ENCODE measurements at places on chromosomes 5 and 9.
A peak's percentile ranks its signal among the peaks of the same experiment; 100 is the strongest.

DNA sequence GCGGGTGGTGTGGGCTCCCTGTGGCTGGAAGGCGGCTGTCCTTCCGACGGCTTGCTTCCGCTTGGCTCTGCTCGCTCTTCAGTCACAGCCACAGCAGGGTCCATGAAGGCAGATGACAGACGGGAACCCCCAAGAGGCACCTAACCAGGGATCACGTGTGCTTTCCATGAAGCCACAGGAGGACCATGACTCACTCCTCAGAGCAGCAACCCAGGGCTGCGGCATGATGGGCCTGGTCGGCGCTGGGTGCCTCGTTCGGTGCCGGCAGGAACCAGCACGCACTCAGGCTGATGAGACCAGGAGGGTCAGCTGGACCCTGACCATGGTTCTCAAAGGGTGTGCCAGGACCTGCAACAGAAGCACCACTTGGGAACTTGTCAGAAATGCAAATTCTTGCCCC is 32.8 kb upstream of the MED10 start:
- DNase-seq, result no peak

GRCh38 chr5:92527311-92528078 is 1053.5 kb downstream of the NR2F1-AS1 start:
- DNase-seq, result no peak

- no peak for DNase-seq
Observed at GRCh38 chr9:81964218-81965171, 21.2 kb downstream of the SPATA31D3 start.

- no peak for DNase-seq
Observed at GRCh38 chr5:44532981-44533380, 143.8 kb upstream of the FGF10 start.

DNA sequence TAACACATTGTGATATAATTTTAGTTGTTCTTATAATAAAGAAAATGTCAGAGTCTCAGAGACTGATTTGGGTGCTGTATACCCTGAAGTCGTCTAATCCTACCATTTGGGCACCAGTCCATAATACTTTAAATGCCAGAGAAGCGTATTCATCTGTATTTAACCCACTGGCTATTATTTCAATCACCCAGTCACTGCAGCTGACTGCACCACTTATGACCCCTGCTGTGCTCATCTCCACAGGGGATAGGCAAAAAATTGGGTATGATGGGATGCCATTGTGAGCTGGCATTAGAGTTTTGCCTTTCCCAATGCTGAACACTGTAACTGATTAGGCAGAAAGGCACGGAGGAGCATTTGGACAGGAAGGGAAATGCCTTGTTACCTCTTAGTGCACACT is 599.7 kb downstream of the CAAP1 start:
- DNase-seq, result no peak

DNA sequence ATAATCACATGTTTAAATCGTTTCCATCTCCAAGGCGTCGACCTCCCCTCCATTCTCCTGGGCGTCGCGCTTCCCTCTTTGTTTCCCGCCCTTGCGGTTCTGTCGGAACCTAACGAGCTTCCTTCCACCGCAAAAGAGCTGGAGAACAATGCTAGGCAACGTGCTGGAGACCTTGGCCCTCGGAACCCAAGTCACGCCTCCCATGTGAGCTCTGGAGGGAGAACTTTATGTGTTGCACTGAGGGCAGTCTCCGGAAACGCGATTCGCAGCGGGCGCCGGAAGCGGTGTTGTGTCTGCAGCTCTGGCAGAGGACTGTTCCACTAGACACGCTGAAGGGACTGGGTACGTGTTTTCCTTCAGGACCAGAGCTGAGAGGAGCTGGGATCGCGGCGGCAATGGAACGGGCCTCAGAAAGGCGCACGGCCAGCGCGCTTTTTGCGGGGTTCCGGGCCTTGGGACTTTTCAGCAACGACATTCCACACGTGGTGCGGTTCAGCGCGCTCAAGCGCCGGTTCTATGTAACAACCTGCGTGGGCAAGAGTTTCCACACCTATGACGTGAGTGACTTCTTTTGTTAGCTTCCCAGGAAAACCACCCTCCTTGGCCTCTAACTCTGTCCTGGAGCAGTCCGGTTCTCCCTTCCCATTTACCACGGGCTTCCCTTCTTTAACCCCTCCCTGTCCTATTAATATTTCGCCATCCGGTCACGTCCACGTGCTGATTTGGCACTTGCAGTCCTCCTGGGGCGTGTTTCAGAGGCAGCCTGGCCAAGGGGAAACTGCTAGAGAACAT is at the start of gene WDR36:
TSS of gene WDR36 (plus strand) at position 287 of the 792 bp plus-strand sequence. CDS start at position 396, 109 bp downstream.
- peak; percentile 69 for DNase-seq

DNA sequence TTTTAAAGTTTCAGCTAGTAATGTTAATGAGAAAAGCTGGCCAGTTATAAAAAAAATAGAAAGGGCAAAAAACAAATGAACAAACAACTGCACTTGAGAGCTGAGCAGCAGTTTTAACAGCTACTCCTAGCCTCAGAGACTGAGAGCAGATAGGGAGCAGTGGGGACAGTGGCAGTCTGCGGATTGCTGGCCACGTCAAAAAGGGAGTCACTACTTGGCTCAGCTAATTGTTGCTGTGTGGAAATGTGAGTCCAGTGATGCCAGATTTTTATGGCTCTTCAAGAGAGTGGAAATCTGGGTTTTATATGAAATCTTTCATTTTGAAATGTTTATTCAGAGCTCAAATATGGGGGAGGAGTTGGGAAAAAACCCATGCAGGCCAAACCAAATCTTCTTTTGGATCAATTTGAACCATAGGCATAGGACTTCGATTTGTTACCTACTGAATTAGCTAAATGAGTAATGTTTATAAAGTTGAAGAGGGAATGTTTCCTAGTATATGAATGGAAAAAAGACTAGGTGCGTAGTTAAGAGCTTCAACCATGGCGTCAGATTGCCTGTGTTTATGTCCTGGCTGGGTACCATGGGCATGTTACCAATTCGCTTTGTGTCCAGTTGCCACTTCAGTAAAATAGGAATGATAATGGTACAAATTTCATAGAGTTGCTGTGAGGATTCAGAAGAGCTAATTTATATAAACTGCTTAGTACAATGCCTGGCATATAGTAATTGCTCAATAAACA is 102.1 kb downstream of the PAM start:
- DNase-seq, result no peak

GRCh38 chr5:154642499-154643245 is 112.5 kb upstream of the LARP1 start:
- no peak for DNase-seq

GRCh38 chr9:75855509-75855908 is 35.0 kb upstream of the PCSK5 start:
- no peak for DNase-seq

- no peak for DNase-seq
Observed at GRCh38 chr9:89309608-89310474, 1.2 kb upstream of the CKS2 start.

- no peak for DNase-seq
Observed at GRCh38 chr5:3059488-3059887, 308.0 kb upstream of the IRX2 start.

DNA sequence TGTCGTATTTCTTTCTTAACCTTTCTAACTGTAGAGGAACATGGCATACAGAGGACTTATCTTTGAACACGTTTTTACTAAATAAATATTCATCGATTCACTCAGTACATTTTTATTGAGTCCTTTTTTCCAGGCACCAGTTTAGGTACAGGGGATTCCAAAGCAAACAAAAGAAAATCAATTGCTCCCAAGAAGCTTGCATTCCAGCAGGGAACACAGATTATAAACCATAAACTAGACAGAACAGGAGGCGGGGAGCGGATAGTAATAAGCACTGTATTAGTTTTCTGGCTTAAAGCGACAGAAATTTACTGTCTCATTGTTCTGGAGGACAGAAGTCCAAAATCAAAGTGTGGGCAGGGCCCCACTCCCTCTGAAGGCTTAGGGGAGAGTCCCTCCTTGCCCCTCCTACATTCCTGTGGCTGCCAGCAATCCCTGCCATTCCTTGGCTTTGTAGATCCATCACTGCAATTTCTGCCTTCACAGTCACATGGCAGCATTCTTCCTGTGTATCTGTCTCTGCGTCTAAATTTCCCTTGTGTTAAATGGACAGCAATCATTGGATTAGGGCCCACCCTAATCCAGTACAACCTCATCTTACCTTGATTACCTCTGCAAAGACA is 115.5 kb downstream of the COL23A1 start:
- DNase-seq, result no peak

DNA sequence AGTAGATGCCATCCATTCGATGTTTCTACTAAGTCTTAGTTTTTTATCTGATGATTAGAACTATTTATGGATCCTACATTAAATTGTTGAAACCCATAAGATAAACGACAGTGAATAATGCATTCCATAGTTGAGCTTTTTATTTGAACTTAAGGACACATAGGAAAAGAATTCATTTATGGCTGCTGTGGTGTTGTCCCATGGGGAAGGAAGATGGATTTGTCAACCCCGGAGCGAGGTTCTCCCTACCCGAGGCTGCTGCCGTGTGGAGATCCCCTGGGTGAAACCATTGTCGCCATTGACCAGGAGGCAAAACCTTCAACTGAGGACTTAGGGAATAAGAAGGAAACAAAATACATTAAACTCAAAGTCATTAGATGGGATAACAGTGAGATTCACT is 146.7 kb downstream of the PRDM6 start:
- DNase-seq, result no peak

DNA sequence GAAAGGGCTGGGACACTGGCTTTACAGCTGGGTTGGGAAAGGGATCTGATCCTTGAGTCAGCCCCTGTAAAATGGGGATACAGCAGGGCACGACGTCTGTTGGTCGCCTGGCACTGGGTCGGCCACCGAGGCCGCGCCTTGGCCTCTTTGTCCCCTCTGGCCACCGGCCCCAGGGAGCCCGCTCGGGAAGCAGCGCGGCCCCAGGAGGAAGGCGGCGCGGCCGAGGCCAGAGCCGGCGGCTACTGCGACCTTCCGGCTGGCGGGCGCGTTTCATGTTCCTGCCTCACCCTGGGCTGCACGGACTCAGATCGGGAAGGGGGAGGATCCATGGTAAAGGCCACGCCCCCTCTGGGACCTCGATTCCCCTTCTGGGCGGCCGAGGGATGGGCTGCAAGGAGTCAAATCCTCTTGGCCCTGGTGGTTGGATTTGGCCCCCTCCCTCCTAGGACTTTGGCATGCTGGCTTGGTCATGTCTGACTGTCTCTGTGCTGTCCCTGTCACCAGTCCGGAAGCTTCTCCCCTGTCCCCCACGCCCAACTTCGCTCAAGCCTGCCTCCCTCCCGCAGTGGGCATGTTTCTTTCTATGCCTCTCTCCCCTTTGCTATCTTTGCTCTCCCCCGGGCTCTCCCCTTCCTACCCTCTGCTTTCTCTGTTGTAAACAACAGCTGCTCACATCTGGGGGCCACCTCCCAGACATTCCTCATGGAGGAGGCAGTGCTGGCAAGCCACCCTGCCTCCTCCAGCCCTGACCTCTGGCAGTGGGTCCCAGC is 25.8 kb downstream of the FPGS start:
- no peak for DNase-seq

DNA sequence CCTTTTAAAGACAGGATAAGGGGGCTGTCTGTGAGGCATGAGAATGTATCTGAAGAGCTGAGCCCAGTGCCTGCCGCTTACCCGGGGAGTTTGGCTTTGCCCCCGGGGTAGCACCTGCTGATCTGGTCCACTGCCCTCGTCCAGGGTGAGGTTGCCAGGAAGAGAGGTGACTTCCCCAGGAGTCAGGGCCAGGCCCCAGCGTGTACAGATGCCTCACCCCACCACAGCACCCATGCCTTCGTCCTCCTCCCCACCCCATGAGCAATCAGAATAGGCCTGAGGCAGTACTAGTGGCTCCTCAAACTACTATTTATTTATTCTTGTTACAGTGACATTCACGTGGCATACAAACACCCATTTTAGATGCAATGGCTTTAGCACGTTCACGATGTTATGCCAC is 15.7 kb upstream of the AIF1L start:
- no peak for DNase-seq

DNA sequence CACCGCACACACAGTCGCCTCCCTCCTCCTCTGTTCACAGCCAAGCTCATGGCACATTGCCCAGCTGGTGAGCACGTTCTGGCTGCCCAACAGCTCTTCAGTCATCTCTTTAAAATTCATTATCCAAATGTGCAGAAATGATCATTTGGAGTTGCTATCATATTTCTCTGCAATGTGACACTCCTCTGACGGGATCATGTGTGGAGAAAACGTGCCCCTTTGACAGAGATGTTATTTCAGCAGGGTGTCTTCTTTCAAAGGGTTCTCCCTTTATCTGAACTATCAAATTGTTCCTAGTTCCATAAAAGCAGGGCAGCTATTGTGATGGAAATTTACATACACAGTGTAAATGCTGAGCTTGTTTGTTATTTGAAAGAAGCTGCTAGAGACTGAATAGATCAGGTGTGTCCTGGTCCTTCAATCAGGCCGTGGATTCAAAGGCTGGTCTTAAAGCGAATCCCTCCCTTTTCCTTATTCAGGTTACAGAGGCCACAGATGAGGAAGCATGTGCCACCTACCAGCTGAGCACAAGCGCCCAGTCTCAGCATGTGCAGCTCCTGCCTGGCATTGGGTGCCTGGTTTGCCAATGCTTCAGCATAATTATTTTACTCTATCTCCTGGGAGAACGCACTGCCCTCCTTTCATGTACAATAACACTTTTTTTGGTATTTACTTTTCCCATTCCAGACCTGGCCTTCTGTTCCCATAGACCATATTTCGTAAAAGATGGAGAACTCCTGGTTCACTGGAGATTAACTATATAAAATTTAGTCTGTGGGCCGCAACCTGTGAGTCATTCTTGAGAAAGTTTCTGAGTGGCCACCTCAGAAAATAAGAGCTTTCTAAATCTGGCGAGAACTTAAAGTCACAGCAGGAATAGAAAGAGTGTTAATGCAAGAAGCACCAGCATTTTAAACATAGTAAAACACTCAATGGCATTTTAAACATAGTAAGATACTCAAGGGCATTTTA is 433.7 kb downstream of the ENC1 start:
- DNase-seq, result no peak

GRCh38 chr5:82993416-82993815 is 83.8 kb downstream of the TMEM167A start:
- DNase-seq, result no peak

- no peak for DNase-seq
Observed at GRCh38 chr5:143635888-143636287, 176.1 kb upstream of the HMHB1 start.

Measured in stimulated activated CD4-positive, alpha-beta T cell treated with anti-CD3 and anti-CD28 coated beads, Interleukin-1b, Interleukin-23, amount 100 ng/mL, for 1 hour (primary cell).